ENCODE measurements at places on chromosomes 16 and 17.
A peak's percentile ranks its signal among the peaks of the same experiment; 100 is the strongest.

DNA sequence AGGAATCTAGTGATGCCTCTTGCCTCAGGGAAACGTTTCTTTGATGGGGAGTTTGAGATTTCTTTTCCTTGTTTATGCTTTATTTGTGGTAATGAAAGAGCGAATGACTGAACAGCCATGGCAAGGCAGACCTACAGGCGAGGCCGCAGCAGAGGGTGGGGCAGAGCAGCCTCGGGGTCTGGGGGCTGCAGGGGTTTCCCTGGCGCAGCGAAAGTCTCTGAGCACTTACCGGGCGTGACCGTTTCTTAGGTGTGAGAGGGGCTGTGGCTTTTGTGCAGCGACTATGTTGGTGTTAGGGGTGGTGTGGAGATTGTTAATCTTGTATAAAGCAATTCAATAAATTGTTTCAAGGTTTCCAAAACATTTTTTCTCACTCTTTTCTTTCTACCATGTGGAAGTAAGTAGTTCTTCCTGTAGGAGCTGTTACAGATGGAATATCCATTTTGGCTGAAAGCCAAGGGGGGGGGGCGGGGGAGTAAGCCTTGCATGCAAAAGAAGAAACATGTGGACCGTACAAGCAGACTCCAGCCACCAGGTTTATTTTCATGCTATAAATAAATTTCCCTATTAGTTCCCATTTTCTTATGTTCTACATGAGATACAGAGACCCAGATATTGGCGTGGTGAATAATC lies 34.8 kb downstream of the UBN1 start:
- no peak for DNase-seq

- no peak for DNase-seq
Measured at GRCh38 chr16:1876468-1876867, 4.5 kb upstream of the MEIOB start.

GRCh38 chr17:82278786-82279391 lies 5.4 kb upstream of the CSNK1D start:
- no peak for DNase-seq

GRCh38 chr17:78500806-78501205 lies 76.4 kb downstream of the DNAH17 start:
- no peak for DNase-seq

DNA sequence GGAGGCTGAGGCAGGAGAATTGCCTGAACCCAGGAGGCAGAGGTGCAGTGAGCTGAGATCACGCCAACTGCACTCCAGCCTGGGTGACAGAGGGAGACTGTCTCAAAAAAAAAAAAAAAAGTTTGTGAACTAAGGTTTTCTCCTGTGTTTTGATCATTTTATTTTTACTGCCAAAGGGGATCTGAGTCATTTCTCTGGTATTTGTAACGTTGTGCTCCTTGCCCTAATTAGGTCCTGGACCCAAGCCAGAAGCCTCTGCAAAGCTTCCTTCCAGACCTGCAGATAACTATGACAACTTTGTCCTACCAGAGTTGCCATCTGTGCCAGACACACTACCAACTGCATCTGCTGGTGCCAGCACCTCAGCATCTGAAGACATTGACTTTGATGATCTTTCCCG lies 32.1 kb downstream of the IST1 start:
- DNase-seq: no peak

DNA sequence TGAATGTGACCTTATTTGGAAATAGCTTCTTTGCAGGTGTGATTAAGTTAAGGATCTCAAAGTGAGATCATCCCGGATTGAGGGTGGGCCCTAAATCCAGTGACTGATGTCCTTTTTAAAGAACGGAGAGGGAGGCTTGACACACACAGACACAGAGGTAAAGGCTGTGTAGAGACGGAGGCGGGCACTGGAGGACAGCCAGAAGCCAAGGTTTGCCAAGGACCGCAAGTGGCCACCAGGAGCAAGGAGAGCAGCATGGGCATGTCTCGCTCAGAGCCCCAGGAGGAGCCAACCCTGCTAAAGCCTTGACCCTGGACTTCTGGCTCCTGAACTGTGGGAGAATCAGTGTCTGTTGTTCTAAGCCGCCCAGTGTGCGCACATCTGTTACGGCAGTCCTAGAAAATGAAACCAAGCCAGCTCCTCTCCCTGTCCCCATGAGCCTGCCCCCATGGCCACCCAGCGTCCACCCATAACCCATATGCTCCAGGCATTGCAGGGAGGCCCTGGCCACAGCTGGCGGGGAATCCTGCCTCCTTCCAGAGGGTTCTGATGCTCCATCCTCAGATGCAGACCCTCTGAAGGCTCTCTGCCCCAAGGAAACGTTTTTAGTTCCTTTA lies 15.2 kb downstream of the CNGB1 start:
- DNase-seq: no peak

- no peak for DNase-seq
Measured at GRCh38 chr16:27241658-27242057, 26.9 kb downstream of the NSMCE1 start.

GRCh38 chr16:23608194-23608593 lies 12.1 kb upstream of the NDUFAB1 start:
- DNase-seq: no peak

DNA sequence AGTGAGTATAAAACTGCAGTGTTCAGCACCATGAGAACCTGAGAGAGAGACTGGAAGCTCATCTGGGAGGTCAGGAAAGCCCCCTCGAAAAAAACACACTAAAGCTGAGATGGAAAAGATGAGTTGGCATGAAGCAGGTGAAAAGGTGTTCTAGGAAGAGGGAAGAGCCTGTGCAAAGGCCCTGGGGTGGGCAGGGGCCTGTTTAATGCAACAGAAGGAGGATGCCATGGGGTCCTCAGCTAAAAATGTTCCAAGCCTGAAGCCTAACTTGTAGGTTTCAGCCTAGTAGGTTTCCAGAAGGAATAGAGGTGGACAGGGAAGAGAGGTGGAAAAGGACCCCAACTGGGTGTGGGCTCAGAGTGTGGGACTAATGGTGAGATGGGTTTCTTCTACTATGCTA lies 242.3 kb upstream of the ZFHX3 start:
- DNase-seq: no peak

DNA sequence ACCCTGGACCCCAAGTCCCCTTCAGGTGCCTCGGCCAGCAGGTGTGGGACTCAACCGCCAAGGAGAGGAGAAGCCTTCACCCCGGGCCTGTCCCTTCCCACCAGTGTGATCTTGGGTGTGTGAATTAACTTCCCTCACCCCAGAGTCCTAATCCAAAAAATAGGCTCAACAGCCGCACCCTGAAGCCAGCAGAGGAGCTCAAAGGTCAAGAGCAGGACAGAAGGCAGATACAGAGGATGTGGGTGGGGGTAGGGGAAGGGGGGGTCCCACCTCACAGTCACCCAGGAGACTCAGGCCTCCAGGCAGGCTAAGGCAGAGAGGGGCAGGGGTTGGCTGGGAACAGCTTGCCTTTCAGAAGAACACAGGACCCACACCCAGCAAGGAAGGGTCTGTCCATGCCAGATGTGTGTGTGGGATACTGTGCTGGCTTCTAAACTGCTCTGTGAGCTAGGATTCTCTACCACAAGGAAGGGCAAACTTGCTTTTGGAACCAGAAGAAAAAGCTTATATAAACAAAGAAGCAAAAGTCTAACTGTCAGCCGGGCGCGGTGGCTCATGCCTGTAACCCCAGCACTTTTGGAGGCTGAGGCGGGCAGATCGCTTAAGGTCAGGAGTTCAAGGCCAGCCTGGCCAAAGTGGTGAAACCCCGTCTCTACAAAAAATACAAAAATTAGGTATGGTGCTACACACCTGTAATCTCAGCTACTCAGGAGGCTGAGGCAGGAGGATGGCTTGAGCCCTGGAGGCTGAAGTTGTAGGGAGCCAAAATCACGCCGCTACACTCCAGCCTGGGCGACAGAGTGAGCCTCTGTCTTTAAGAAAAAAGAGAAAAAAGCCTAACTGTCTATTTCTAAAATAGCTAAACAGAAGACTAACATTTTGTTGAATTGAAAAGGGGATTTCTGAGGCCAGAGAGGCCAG lies 4.6 kb downstream of the PIEZO1 start:
- no peak for DNase-seq

DNA sequence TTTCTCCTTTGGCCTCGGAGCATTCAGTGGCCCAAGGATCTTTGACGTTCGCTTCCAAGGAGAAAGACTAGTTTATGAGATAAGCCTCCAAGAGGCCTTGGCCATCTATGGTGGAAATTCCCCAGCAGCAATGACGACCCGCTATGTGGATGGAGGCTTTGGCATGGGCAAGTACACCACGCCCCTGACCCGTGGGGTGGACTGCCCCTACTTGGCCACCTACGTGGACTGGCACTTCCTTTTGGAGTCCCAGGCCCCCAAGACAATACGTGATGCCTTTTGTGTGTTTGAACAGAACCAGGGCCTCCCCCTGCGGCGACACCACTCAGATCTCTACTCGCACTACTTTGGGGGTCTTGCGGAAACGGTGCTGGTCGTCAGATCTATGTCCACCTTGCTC lies 1.4 kb downstream of the AOC3 start:
- DNase-seq: no peak

- DNase-seq: no peak
Measured at GRCh38 chr17:77504652-77505155, 363.9 kb downstream of the SEC14L1 start.

DNA sequence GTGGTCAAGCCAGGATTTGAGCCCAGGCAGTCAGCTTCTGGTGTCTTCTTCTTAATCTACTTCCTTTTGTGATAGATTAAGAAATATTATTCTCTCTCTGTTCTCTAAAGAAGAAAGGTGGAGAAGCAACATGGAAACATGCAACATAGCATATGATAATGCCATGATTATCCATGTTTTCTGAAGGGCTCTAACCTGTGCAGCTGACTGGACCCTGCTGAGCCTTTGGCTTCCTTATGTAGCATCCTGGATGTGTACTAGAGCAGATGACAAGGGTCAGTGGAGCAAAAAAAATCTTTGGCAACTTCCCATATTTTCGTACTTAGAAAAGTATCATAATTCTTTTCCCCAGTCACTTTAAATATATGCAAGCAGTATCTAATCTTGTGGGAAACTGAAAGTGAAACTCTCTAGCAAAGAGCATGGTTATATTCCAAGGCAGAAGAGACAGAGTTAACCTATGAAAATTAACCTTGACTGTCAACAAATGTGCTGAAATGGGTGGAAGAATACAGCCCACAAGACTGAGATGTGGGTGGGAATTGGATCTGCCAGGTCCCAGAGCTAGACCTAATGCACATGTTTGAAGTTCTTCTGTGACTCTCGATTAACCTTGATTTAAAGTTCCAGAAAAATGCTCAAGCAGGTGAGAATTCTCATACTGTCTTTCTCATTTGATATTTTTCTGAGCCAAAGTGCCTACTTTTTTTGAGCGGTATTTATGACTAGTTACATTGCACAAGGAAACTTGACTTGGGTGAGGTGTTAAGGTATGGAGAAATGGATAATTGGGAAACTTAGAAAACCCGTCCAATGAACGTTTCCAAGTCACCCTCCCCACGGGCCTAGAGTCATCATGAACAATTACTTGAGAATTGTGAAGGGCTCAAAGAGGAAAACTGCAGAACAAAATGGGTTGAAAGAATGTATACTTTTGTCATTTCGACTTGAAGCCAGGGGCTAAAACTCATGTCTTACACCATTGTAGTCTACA lies 248.6 kb downstream of the FTO start:
- no peak for DNase-seq

DNA sequence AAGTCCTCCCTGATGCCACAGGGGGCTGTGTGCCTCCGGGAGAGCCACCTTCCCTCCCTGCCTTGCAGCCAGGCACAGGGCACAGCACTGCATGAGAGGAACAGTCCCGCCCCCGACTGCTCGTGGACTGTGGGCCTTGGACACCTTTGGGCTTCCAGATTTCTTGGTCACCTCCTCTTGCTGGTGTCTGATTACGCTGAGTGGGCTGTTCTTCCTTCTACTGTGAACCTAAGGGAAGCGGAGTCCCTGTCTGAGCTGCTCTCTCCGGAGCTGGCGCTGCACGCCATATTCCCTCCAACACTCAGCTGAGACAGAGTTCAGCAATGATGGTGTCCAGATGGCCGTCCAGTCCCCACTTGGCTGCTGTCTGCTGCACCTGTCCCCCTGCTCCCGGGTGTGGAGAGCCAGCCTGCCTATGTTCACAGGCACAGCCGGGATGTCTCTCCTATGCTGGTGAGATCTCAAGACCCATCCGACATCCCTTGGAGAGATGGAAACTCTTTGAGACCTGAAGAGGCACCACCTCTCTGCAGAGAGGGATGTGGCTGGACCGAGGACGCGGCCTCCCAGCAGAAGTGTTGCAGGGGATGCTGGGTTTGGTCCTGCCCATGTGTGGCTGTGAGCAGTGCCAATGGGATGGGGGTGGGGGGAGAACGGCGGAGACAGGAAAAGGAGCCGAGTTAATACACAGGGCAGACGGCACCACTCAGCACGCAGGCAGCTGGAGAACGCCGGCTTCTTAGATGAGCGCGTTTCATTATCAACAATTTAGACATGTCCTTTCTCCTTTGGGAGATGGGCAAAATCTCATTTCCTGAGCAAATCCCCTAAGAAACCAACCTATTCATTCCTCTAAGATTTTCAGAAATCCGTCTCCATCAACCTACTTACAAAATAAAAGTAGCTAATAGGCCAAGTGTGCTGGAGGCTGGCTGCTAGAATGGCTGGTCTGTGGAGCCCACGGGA lies 171.9 kb downstream of the ENGASE start:
- DNase-seq: peak; percentile 94

- DNase-seq: no peak
Measured at GRCh38 chr16:26856791-26857190, 209.9 kb upstream of the C16orf82 start.

GRCh38 chr16:28200661-28201060 lies 11.1 kb downstream of the XPO6 start:
- no peak for DNase-seq

DNA sequence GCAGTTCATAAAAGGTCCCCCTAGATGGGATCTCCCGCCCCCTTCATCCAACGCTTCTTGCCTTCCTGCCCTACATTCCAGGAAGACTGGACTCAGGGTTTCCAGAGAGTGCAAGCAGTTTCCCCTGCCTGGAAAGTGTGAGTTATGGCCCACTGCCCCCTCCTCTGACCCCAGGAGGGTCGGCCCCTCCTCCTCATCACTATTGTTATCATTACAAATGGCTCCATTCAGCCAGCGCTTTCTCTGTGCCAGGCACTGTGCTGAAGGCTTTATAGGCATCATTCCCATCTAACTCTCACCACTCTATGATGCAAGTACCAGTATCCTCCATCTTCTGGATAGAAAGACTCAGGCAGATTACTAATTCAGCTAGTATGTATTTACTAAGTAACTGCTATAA lies 90.7 kb downstream of the USP31 start:
- no peak for DNase-seq

- no peak for DNase-seq
Measured at GRCh38 chr16:57758331-57759117, 23.0 kb downstream of the KATNB1 start.

GRCh38 chr16:53804467-53804866 lies 100.5 kb downstream of the FTO start:
- no peak for DNase-seq
